Stimulated activated naive CD4-positive, alpha-beta T cell treated with Interleukin-2 at 50 U/mL for 16 hours (primary cell): ENCODE measurements at places on chromosomes 2 and 18.

- no peak for DNase-seq
These were observed 53.7 kb downstream of the MCFD2 start for GRCh38 chr2:46861916-46862315.

DNA sequence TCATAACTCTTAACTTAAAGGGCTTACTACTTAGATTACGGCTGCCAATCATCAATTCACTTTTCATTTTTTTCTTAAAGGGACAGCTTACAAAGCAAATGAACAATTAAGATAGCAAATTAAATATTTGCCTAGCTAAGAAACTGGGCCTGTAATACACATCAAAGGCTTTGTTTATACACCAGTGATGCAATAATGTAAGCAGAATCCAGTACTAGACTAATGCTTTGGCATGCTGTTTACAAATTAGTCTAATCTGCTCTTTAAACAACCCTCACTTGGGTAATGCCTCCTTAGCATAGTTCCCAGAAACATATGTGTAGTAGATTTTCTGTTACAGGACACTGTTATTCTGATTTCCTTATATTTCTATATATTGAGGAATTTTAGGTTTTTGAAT, 105.8 kb downstream of the ARHGAP28 start:
- DNase-seq, result no peak

GRCh38 chr2:222782201-222782730, 78.6 kb upstream of the ACSL3 start:
- no peak for DNase-seq

DNA sequence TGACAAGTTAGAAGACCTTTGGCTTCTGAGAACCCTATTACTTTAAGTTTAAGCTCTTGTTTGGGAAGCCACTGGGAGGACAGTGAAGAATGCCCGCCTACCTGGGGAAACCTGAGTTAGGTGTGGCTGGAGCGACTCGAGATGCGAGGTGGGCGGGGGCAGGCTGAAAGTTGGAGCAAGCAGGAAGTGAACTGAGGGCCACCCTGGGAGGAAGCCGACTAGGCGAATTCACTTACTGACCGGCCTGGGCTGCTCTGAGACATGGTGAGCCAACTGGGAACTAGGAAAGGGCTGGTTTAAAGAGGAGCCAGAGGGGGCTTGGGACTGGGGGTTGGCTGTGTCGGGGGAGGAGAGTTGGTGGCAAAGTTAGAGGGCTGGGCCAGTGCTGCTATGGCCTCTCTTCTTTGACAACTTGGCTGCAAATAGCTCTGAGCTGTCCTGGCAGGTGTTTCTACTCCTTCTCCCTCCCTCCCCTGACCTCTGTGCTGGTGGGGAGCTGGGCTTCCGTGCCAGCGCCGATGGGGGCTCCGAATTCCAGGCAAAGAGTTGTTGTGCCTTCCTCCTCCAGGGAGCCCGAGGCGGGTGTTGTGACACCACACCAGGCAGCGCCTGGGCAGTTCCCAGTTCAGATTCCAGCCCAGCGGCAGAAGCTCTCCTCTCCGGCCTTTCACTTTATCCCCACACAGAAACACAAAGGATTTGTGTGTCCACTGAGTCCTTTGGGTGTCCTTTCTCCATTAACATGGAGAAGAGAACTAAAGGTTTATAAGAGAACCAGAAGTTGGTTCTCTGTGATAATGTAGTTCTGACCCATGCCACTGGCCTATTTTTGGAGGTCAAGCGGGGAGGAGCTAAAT, at the start of gene VAMP8:
Gene VAMP8, plus strand, starts transcription at position 201 of the 857 bp plus-strand sequence. Its CDS starts 61 bp downstream, at position 262.
- DNase-seq, result peak; percentile 63

DNA sequence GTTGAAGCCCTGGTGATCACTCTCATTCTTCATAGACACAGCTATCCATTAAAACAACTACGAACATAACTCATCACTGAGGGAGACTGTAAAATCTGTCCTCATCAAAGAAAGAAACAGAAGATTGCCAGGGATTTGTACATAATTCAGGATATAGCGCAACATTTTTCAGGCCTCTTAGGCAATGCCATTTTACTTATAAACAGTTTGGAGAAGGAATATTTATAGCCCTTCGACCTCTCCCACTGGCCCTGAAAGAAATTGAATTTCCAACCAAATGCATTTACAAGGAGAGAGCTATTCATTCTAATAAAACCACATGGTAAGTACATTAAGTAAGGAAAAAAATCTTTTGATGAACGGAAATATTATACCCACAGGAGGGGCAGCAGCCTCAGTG, 295.0 kb downstream of the RAD51AP2 start:
- no peak for DNase-seq

GRCh38 chr2:46650556-46651001, 171.2 kb downstream of the TMEM247 start:
- peak; percentile 44 for DNase-seq

DNA sequence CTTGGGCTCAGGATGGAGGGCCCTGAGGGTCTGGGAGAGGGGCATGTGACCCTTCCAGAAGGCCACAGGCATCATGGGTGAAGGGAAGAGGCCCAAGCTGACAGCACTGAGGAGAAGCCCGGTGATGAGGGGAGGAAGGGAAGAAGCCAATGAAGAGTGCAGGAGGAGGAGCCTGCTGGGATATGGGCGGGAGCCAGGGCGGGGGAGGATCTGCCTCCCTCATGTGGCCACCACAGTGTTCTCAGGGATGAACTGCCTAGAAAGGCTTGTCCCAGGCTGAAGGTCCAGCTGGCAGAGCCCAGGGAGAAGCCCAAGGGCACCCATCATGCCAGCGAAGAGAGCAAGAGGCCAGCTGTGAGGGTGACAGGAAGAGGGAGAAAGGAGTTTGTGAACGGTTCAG, 24.6 kb upstream of the PLB1 start:
- no peak for DNase-seq

- DNase-seq, result no peak
These were observed 99.3 kb downstream of the ROCK1 start for GRCh38 chr18:21012308-21012707.

DNA sequence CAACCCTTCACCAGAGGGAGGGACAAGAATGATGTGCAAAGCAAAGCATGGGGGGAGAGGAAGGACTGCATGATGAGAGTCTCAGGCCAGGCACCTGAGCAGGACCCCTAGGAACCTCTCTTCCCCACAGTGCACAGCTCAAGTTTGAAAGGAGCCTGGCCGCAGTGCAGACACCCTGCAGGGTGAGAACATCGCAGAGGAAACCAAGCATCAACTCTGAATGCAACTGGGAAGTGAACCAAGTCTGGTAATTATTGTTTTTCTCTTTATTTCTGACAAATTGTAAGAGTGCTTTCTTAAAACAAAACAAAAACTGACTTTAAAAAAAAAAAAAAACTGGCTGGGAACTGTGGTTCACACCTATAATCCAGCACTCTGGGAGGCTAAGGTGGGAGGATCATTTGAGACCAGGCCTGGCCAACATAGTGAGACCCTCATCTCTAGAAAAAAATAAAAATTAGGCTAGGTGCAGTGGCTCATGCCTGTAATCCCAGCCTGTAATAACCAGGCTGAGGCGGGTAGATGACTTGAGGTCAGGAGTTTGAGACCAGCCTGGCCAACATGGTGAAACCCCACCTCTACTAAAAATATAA, 15.3 kb downstream of the NPC1 start:
- DNase-seq, result no peak

- DNase-seq, result no peak
These were observed 23.9 kb downstream of the SP5 start for GRCh38 chr2:170739048-170739447.

DNA sequence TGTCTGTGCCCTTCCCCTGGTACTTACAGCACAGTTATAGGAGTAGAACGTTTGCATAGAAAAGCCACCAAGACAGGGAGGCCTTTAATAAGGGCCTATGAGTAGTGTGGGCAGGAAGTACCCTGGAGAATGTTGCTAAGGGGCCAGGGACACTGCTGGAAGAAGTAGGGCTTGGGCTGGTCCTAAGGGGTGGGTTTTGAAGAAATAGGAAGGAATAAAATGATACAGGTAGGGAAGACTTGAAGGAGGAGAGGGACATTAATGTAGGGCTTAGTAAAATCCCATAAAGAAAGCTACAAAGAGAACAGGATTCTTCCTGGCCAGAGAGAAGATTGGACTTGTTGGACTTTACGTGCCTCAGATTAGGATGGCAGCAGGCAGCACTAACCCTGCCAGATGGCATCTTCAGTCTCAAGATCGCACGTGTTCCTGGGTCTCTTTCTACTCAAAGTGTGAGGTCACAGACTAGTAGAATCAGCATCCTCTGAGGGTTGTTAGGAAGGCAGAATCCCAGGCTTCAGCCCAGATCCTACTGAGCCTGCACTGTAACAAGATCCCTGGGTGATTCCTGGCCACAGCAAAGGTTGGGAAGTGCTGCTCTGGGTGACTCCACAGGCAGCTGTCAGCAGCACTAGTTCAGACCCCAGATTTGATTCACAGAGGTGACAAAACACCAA, 39.2 kb downstream of the EPAS1 start:
- no peak for DNase-seq
